ENCODE measurements at places on chromosomes 6 and 20.

DNA sequence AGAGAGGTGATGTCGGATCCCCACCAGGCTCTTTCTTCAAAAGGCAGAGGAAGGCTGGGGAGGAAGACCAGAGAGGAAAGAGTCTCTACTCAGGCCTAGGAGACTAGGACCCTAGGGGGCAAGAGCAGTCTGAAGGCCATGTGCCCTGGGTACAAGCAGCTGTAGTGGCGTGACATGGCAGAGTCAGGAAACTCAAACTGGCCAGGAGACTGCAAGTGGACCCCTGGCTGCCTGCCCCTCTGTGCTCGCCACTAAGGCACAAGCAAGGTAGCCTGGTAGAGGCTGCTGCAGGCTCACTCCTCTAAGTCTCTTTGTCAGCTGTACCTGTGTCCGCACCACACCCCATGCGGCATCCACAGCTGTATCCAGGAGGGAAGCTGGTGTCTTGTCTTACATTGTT is 19.9 kb downstream of the CST9L start:
- no peak for DNase-seq

DNA sequence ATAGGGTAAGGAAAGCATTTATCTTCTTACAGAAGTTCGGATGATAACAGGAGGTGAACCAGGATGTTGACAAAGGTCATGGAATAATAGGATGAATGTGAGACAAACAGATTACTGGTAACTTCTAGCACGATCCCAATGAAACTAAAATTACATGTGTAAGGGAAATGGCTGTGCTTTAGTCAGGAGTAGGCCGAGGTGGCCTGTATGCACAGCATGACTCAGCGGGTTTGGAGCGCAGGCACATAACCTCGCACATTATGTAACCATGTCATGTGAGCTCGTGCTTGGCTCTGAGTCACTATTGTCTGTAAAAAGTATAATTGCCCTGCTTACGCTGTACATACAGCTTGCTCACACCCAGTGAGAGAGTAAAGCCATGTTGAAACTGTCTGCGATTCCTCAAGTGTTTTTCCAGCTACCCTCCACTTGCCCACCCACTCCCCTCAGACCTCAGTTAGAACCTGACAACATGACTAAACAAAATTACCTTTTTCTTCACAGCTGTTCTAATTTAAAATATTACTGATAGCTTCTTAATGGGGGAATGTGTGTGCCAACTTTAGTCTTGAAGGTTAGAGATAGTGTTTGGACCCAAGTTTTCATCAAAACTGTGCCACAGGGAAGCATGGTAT is 8.2 kb downstream of the CYB5R4 start:
- peak; percentile 93 for DNase-seq

GRCh38 chr6:31353384-31353945 is 3.5 kb downstream of the HLA-B start:
- no peak for DNase-seq

GRCh38 chr6:127342296-127342945 is 988 bp downstream of the ECHDC1 start:
- peak; percentile 52 for DNase-seq

Data from fibroblast of skin of right quadriceps (primary cell).